ENCODE measurements at places on chromosomes 12 and 14. TPM values are rescaled to one million over a fixed set of nuclear protein-coding genes. Genes with fewer than 3 reads are reported as not detected.

DLGAP5 gene
- 7.8 TPM for total RNA-seq

PPP1R3E gene
- total RNA-seq: 2.0 TPM

NDRG2 gene
- total RNA-seq: 14.7 TPM

KRT83 gene
- total RNA-seq: not detected

IL26 gene
- total RNA-seq: 0.32 TPM

AKAP6 gene
- under 0.01 TPM for total RNA-seq

CLEC2A gene
- not detected for total RNA-seq

PRICKLE1 gene
- 1.3 TPM for total RNA-seq

NGB gene
- not detected for total RNA-seq

MIP gene
- not detected for total RNA-seq

FGF6 gene
- total RNA-seq: not detected

CLEC1B gene
- not detected for total RNA-seq

COQ5 gene
- 16.8 TPM for total RNA-seq

HOXC6 gene
- total RNA-seq: not detected

FMNL3 gene
- 10.3 TPM for total RNA-seq

OAS2 gene
- total RNA-seq: 4.0 TPM

COPZ1 gene
- total RNA-seq: 137 TPM

AACS gene
- total RNA-seq: 27.1 TPM

TMPRSS12 gene
- not detected for total RNA-seq

NFE2 gene
- 1.6 TPM for total RNA-seq

KRT71 gene
- not detected for total RNA-seq

DNAH10 gene
- under 0.01 TPM for total RNA-seq

ARHGAP9 gene
- 2.9 TPM for total RNA-seq

GALNT16 gene
- total RNA-seq: 1.4 TPM

TMEM119 gene
- 1.3 TPM for total RNA-seq

LIN7A gene
- total RNA-seq: 12.1 TPM
